ENCODE measurements at places on chromosomes 2 and 18. TPM values are rescaled to one million over a fixed set of nuclear protein-coding genes. Genes with fewer than 3 reads are reported as not detected.

TACR1 gene
- 3.4 TPM for total RNA-seq

CCDC85A gene
- 3.2 TPM for total RNA-seq

ABCG8 gene
- total RNA-seq = not detected

GAD1 gene
- not detected for total RNA-seq

RGPD8 gene
- total RNA-seq = 18.2 TPM

INO80D gene
- 24.4 TPM for total RNA-seq

TMEFF2 gene
- 3.0 TPM for total RNA-seq

GRCh38 chr18:28766721-28767120 lies 589.8 kb upstream of the CDH2 start:
- no peak for ATAC-seq

- ATAC-seq = no peak
Observed at GRCh38 chr18:77632758-77633157, 383.1 kb downstream of the GALR1 start.

- no peak for ATAC-seq
Observed at GRCh38 chr2:100240386-100240785, 81.9 kb downstream of the LONRF2 start.

DNA sequence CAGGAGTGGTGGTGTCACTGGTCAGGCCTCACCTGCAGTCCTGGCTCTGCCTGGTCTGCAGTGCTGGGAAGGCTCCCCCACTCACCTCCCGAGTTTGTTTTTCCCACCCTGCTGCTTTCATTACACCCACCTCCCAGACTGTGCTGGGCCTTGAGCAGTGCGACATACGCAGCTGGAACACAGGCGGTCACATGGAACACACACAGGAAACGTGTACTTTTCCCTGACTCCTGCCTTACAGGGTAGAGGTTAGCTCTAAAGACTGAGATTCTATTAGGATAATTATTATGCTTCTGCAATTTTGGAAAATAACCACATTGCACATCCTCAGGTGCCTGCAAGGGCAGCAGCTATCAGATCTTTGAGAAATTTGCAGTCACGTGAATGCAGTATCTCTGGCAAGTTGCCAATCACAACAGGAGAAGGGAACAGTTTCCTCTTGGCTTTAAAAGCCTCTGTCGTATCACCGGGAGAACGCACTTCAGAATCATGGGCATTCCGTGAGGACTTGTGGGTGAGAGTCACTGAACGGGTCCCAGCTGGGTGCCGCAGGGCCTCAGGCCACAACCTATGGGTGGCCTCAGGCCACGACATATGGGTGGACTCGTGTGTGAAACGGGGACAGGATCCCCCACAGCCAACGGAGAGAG lies 136.5 kb downstream of the ZNF236 start:
- ATAC-seq = peak; percentile 33

All from gastroesophageal sphincter (tissue), 4 donors.